Brain (organoid and tissue), 16 donors: ENCODE measurements at places on chromosomes 12 and 14.

DNA sequence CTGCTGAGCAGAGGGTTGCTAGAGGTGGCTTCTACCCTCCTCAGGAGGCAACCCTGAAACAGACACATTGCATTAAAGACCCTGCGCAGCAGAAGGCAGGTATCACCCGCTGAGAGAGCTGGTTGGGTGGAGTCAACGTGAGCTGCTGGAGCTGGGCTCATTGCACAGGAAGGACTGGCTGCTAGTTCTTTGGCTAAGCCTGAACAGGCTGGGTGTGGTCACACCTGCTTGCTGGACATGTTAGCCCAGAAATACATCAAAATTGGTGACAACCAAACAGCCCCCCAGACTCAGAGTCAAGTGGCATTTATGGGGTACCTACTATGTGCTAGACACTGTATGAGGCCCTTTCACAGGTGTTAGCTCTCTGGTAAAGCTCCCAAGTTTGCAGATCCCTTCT is 33.8 kb upstream of the IRF2BPL start:
- no peak for DNase-seq

- no peak for DNase-seq
Measured at GRCh38 chr12:64747695-64748094, 11.5 kb downstream of the GNS start.

DNA sequence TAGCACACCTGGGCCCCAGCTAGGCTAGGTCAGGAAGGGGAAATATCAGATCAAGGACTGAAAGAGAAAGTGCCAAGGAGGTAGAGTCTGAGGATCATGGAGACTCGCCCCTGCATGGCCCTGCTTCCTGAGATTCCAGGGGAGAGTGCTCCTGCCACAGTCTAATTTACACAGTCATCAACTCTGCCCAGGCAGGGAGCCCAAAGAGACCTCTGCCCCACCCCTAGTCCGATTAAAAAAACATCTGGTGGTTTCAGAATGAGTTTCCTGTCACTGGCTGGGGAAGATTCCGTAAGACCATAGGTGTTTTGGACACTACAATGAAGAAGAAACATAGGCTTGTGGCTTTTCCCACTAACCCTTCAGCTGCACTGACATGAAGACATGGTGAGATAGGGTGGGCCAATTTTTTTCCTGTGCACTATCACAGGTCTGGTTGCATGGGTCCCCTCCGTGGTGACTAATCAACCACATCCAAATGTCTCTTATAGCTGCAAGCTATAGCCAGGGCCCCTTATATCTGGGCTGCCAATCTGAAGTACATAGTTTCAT is 31.5 kb upstream of the GZMB start:
- DNase-seq = no peak

GRCh38 chr12:130401703-130402102 is 64.0 kb downstream of the PIWIL1 start:
- DNase-seq = peak; percentile 85

GRCh38 chr12:115440438-115440837 is 756.5 kb upstream of the TBX3 start:
- DNase-seq = no peak

DNA sequence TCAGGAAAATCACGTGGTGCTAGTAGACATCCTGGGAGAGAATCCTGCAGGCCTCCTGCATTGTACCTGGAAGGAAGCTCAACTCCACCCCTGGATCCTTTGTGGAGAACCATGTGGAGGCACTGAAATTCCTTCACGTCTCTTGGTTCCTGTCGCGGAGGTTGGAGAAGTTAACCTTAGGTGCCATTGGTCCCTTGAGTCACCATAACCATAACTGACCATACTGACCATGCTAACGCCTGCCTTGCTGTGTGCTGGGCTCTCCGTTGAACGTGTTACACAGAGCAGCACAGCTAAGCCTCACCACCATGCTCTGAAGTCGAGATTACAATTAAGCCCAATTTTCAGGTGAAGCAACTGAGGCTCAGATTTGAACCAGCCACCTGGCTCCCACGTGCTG is 18.6 kb downstream of the C14orf132 start:
- DNase-seq = no peak

DNA sequence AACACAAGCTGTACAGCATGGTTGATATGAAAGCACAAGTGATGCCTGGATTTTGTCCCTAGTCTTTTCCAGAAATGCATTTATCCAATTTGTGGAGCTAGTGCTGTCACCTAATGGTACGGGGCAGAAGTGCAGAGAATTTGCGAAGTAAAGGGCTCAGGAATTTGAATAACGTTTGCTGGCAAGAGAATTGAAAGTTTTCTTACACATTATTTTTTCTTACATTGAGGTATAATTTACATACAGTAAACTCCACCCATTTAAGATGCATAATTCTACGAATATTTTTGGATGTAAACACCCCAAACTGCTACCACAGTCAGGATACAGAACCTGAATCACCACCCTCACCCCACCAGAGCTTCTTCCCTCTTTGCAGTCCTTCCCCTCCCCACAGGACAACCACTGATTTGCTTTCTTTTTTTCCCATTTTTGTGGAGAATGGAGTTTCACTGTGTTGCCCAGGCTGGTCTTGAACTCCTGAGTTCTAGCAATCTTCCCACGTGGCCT is 3.5 kb downstream of the AICDA start:
- DNase-seq = no peak

GRCh38 chr14:105290621-105291346 is 10.0 kb downstream of the BRF1 start:
- no peak for DNase-seq

GRCh38 chr14:80464531-80465149 is 253.3 kb upstream of the DIO2 start:
- DNase-seq = no peak

DNA sequence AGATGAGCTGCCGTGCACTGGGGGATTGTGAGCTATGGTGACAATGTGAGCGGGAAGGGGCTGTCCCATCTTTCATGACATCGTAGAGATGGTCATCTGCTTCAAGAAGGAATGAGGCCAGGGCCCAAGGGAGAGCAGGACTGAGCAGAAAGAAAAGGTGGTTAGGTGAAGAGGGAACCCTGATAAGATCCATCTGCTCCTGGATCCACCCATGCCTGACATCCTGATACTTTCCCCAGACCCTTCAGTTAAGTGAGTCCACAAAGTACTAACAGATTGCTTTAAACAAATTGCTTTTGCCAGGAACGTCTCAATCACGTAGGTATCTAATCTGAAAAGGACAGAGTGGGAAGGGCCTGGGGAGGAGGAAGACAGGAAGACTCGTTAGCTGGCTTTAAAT is 25.4 kb upstream of the DLK1 start:
- DNase-seq = no peak

DNA sequence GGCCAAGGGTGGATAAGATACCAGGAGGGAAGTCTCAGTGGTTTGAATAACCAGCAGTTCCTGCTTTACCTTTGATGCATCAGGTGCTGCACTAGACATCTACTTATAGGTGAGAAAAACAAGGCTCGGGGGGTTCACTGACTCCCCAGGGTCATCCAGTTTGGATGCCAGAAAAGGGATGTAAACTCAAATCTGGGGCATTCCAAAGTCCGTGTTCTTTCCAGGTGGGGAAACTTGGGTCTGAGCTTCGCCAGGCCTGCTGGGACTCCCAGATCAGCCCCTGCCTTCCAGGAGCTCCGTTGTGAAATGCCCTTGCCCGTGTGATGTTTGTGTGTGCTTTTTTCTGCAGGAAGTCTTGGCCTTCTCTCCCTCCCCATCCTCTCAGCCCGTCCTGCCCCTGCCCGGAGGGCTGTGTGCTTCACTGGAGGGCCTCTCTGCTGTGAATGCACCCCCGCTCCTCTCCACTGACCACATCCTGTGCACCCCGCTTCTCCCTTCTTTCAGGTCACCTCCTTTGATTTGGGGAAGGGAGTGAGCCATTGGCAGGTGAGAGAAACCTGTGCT is 42.1 kb downstream of the TSPAN9 start:
- no peak for DNase-seq

- DNase-seq = no peak
Measured at GRCh38 chr12:42756841-42757623, 167.5 kb upstream of the PRICKLE1 start.

DNA sequence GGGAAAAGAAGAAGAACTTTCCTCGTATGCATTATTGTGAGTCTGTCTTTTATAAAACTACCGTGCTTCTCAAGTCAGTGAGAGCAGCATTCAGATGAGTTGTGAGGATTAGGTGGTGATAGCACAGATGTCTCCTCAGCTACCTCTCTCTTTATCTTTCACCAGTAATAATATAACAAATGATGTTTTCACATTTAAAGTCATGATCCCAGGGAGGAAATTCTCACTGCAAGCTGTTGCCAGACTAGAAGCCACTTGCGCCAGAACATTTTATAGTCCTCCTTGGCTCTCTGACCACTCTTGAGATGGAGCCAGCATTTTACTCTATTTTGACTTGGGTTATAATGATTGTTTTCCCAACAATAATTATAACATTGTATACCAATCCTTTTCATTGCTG is 443.1 kb downstream of the AEBP2 start:
- DNase-seq = no peak

DNA sequence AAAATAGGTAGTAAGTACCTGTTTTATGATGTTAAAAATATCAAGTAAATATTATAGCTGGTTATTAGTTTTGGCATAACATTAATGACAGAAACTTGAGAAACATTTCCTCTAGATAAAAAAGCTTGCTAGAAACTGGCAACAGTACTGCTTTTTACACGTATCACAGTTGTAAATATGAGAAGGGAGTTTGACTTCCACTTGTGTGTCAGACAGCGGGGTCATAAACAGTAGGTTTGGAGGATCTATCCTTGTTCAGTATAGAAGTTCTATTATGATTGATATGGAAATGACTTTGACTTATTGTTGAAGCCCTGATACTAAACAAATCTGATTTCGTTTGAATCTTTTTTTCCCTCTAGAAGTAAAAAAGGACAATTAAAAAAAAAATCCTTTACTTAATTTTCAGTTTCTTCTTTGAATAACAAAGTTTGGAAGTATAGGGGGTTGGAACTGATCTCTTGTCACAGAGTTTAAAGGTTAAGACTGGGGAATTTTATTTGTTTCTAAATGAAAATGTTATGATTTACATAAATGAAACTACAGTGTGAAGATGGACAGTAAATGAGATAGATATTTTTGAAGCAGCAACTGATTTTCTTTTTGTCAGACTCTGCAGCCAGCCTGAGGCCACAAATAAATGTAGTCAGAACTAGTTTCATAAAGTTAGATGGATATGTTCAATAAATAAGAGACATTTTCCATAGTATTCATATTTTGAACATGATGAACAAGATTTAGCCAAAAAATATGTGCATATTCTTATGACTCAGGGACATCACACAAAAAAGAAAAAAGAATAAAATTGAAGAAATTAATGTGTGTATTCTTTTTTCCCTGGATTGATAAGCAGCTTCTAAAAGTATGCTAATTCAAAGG is 50.1 kb downstream of the WNK1 start:
- no peak for DNase-seq

DNA sequence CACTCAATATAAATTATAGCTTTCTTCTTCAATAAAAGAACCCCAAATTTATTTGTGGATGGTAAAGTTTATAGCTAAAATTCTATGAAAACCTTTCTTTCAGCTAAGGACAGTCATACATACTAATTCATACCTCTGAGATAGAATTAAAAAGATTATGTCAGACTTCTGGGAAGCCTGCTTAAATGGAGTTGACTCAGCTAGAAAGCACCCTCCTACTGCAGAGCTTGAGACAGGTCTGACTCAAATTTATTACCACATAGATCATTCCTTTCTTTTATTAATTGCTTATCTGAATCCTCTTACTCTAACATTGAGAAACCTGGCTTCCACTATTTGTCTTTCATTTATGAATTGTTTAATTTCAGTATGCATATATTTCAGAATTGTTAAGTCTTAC is 1007.0 kb upstream of the LRFN5 start:
- DNase-seq = no peak

DNA sequence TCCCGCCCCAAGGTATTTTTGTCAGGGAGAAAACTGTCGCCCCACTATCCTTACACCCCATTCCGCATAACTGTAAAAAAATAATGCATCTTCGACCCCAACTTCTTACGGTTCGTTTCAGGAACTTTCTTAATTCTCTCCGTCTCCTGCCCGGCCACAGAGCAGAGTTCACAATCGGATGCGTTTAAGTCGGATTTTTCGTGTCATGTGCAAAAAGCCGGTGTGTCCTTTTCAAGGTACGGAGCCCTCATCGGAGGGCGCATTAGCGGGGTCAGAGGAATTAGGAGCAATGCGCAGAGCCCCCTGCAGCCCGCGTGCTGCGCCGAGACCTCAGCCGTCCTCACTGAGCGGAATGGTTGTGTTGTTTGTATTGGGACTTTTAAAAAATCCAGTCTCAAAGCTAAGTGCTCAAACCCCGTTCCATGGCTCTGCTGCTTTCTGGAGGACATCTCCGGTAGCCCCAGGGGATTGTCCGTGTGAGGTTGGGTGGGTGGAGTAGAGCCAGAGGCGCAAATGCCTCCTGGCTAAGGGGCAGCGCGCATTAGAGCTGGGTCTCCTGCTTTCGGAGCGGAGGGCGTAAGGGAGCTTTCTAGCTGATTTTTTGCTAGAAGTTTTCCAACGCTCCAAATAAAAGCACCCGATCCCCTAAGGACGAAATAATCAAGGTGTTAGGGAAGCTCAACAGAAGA is 3.9 kb upstream of the GSC start:
- DNase-seq = peak; percentile 42

GRCh38 chr14:90384543-90384911 is 12.3 kb upstream of the CALM1 start:
- no peak for DNase-seq

- no peak for DNase-seq
Measured at GRCh38 chr12:132723764-132724140, 13.1 kb downstream of the PGAM5 start.

GRCh38 chr12:79778802-79779448 is 88.2 kb upstream of the PAWR start:
- no peak for DNase-seq

- DNase-seq = no peak
Measured at GRCh38 chr12:11347810-11348209, 37.6 kb upstream of the PRB4 start.

DNA sequence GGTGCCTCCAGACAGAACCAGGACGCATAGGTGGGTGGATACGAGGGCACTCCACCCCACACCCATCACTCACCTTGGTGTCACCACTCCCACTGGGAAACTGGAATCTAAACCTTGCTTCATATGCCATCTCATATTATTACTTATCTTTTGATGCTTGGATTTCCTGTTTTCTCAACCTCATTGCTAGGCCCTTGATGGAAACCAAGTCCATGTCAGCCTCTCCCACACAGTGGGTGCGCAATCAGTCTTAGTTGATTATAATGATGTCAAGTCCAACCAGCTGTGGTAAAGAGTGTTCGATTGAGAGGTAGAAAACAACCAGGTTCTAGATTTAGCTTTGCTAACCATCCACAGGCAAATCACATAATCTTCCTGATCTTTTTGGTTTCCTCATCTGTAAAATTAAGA is 584 bp upstream of the DDHD1 start:
- no peak for DNase-seq

DNA sequence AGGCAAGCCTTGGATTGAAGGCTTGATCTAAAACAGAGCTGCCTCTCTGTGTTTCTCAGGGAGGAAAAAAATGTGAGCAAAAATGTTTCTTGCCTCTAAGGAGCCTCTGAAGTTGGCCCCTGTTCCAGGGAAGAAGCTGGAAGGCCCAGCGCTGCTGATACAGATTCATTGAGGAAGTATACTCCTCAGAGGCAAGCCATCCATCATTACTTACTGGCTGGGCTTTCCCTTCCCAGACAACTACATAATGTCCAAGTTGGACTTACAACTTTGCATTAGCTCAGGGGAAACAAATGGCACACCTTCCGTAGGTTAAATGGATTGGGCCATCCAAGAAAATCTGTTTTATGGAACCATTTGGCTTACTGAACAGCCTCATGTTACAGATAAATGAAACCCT is 263.7 kb upstream of the SEL1L start:
- no peak for DNase-seq
